Bronchial epithelial cell (primary cell): ENCODE measurements at places on chromosomes 3 and 15. TPM values are rescaled to one million over a fixed set of nuclear protein-coding genes. Genes with fewer than 3 reads are reported as not detected.

KBTBD8 gene
- 1.6 and 2.0 TPM in 2 replicates for total RNA-seq

FAM219B gene
- total RNA-seq = 67.3 and 72.4 TPM in 2 replicates

TADA3 gene
- total RNA-seq = 46.9 and 78.5 TPM in 2 replicates

PRR20G gene
- total RNA-seq = not detected in 2 replicates

C2CD4A gene
- total RNA-seq = 0.53 and 1.3 TPM in 2 replicates

LRRC28 gene
- 15.8 and 17.0 TPM in 2 replicates for total RNA-seq

CD86 gene
- 0.26 TPM in 1 of 2 replicates, not detected in the other for total RNA-seq

GOLGA6L4 gene
- 0.53 and 1.3 TPM in 2 replicates for total RNA-seq

MEX3B gene
- 0.64 and 0.79 TPM in 2 replicates for total RNA-seq
